ENCODE measurements at places on chromosomes 12 and 14.

GRCh38 chr12:75190846-75191245 lies 18.8 kb downstream of the KCNC2 start:
- no peak for DNase-seq

GRCh38 chr14:53152184-53152886 lies 788 bp downstream of the DDHD1 start:
- peak; percentile 22 for DNase-seq

GRCh38 chr14:87629788-87630187 lies 363.2 kb downstream of the GALC start:
- DNase-seq, result no peak

GRCh38 chr12:119169150-119169549 lies 9.6 kb upstream of the HSPB8 start:
- no peak for DNase-seq

DNA sequence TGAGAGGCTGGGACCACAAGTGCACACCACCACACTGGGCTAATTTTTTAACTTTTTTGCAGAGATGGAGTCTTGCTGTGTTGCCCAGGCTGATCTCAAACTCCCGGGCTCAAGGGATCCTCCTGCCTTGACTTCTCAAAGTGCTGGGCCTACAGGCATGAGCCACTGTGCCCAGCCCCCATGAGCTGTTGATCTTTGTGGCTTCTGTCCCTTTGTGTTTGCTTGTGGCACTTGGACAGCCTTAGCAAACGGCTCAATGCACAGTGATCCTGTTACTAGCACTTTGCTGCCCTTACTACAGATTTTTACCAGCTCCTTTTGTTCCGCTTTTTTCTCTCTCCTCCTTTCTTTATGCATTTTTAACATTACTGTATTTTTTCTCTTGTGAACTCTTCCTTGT lies 25.3 kb upstream of the EVL start:
- no peak for DNase-seq
